ENCODE measurements at places on chromosomes 6 and 20.

- DNase-seq = no peak
Measured at GRCh38 chr20:32580970-32581838, 3.9 kb downstream of the NOL4L start.

GRCh38 chr6:46051962-46052361 lies 36.3 kb upstream of the CLIC5 start:
- no peak for DNase-seq

GRCh38 chr20:38302786-38303185 lies 1.2 kb upstream of the BPI start:
- no peak for DNase-seq

DNA sequence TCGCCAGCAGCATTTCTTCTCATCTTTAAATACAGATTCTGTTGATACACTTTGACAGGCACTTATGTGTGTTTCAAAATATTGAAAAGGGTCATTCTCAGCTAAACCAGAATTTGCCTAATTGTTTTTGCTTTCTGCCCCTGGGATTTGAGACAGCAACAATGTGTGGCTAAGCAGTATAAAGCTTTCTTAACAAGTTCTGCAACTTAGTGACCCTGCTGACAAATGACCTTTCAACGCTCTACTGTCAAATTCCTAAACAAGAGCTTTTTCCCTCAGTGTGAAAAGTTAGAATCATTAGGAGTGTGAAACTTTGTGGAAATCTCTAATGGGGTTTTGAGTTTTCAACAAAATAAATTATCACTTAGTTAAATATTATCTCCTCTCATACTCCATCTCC lies 414.6 kb downstream of the RFPL4B start:
- no peak for DNase-seq

DNA sequence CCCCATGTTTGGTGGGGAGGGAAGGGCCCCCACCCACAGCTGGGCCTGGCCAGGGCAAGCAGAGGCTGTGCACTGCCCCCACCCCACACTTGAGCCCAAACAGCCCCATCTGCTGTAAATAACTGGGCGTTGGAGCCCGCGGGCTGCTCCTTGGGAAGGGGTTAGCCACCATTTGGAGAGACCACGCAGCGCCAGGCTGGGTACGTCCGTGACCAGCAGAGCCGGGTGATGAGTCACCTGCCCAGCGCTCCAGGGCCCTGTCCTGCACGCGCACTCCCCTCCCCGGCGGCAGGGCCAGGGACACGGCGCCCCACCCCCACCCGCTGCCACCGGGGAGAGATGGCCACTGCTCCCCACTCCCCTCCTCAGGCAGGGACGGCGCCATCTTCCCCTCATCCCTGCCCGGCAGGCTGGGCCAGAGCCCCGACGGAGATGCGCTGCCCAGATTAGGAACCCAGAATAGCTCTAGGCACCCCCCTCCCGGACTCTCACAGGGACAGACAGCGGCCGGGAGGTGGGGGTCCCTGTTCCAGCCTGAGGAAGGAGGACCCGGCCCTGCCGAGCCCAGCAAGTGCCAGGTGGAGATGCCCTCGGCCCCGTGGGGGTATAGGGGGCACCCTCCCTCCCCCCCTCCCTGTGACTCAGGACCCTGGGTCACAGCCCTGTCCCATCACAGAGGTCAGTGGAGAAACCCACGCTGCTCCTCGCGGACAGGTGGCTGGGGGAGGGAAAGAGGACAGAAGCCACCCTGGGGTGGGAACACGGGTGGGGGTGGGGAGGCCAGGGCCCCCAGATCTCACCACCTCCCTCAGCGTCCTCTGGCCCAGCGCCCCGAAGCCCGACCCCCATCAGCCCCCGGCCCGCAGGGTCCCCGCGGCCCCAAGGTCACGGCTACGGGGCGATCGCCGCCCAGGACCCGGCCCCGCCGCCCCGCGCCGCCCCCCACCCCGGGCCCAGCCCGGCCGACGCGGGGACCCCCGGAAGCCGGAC lies 642 bp downstream of the EEF1A2 start:
- DNase-seq = no peak

- no peak for DNase-seq
Measured at GRCh38 chr6:167093922-167094432, 28.9 kb upstream of the CCR6 start.

DNA sequence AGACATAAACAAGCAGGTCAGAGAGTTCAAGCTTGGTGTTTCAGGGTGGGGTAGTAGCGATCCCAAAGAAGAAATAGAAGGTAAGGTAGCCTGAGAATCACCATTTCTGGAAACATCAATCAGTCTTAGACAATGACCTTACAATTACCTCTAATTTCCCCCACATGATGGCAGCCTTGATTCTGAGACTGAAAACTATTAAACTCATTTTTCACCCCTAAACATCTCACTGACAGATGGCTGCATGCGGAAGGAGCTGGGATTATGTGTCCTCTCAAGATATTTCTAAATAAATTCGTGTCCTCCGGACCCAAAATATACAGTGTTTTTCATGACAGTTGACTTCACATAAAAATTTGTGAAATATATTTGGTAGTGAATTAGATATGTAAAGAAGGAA lies 61.0 kb downstream of the KIF6 start:
- DNase-seq = no peak

- no peak for DNase-seq
Measured at GRCh38 chr6:156875062-156875461, 97.9 kb downstream of the ARID1B start.
